ENCODE measurements at places on chromosomes 4 and X.

GRCh38 chrX:30741545-30741944 is 88.3 kb downstream of the GK start:
- no peak for DNase-seq

- DNase-seq = no peak
These were observed 12.2 kb downstream of the GK2 start for GRCh38 chr4:79395841-79396240.

DNA sequence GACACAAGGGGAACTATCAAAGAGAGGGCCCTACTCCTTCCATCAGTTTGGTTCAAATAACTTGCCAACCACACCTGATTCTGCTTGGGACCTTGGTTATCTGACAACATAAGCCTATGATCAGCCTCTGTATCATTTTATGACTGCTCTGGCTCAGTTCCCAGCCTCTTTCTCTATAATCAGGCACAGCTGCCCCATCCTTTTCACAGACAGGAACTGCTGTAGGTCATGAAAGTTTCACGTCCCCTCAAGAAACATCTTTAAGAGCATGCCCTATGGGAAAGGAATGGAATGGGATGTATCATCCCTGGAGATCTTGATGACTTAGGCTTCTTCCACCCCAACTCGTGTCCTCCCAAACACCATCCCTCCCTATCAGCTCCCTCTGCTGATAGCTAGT is 243.4 kb downstream of the AR start:
- DNase-seq = peak; percentile 11

DNA sequence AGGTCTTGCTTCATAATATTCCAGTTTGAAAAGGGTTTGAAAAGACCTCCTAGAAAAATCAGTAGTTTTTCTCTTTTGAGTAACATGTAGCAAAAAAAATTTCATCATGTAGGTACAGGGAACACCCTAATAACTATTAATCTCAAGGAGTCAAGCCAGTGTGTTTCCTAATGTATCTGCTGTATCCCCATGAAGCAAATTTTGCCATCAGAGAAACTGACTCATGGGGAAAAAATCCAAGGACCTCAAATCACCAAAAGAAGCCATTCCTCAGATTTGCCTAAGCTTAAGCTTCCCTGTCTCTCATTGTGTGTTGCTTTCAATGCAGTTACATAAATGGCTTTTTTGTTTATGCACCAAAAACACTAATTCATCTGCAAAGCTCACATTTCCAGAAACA is 29.7 kb downstream of the F9 start:
- no peak for DNase-seq

DNA sequence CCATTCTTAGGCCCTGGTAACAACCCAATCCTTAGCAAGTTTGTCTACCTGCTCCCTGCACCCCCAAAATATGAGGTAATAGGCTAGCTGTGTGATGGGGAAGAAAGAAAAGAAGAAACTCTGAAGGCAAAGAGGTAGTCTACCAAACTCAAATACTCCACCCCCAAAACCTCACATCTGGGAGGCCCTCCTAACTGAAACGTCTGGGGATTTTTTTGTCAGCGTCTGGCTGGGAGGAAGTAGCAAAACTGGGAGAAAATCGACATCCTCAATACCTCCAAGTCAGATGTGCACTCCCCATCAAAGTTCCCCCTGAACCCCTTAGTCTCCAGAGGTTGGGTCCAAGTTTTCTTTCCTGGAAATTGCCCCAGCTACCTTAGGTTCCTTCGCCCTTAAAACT is 1.0 kb downstream of the LAMP2 start:
- no peak for DNase-seq

DNA sequence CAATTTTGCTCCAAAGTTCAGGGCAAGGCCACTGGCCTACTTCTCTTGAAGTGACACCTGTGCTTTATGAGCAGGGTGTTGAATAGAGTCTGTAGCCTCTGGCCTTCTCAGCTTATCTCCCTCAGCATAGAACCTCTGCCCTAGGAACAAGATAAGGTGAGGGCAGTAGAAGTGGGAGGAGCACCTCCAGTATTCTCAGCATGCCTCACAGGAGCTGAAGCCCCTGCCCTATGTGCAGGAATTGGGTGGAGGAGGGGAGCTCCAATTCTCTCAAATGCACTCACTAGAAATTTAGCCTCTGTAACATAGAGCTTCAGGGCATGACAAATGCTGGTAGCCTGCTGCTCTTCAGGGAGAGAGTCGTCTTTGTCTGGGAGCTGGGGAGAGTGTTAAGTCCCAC is 479.3 kb downstream of the IL1RAPL1 start:
- no peak for DNase-seq

GRCh38 chr4:114389070-114389685 is 209.4 kb upstream of the UGT8 start:
- no peak for DNase-seq

GRCh38 chr4:139256349-139256748 is 23.7 kb downstream of the MGARP start:
- no peak for DNase-seq

- no peak for DNase-seq
These were observed 91.5 kb upstream of the UNC5C start for GRCh38 chr4:95640311-95640710.

DNA sequence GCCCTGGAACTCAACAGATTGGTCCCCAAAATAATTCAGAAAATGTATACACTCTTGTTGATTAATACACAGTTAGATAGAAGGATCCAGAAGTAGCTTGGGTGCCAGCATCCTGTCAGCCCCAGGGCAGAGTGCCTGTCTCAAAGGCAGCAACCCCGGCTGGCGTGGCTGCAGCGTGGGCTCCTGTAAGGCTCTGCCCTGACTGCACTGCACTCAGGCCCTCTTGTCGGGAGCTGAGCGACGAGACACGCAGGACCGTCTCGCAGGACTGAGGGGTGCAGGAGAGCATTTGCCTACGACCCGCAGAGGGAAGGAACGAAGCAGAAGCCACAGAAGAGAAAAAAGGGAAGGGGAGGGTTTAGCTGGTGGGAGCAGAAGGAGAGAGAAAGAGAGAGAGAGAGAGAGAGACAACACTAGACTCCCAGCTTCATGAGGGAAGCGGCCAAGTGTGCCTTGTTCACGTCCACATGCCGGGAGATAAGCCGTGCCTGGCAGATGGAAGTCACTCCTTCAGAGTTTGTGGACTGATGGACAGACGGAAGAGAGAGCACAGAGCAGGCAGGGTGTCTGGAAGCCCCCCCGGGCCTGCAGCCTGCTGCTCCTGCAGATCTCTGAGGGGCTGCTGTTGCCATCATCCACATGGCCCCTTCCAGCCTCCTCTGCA is 38.7 kb upstream of the HELT start:
- DNase-seq = no peak

- no peak for DNase-seq
These were observed 441.1 kb downstream of the KCNIP4 start for GRCh38 chr4:21507439-21507838.

DNA sequence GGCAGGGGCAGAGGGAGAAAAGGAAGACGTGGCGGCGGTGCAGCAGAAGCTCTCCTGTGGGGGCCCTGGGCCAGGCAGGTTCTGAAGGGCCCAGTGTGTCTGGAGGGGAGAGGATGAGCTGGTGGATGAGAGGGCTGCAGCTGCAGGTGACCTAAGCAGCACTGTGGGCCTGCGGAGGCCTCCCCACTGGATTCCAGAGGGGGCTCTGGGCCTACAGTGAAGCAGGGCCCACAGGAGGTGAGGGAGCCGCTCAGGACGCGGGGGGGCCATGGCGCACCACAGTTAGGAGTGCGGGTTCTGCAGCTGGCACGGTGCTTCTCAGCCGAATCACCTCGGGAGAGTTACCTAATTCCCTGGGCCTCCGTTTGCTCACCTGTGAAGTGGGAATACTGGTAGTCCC is 10.5 kb downstream of the ABLIM2 start:
- DNase-seq = no peak

- no peak for DNase-seq
These were observed 25.5 kb downstream of the GPAT3 start for GRCh38 chr4:83561381-83561780.

GRCh38 chrX:39477031-39477761 is 620.6 kb downstream of the BCOR start:
- no peak for DNase-seq

GRCh38 chr4:145177906-145178538 is 2.4 kb downstream of the OTUD4 start:
- DNase-seq = no peak

DNA sequence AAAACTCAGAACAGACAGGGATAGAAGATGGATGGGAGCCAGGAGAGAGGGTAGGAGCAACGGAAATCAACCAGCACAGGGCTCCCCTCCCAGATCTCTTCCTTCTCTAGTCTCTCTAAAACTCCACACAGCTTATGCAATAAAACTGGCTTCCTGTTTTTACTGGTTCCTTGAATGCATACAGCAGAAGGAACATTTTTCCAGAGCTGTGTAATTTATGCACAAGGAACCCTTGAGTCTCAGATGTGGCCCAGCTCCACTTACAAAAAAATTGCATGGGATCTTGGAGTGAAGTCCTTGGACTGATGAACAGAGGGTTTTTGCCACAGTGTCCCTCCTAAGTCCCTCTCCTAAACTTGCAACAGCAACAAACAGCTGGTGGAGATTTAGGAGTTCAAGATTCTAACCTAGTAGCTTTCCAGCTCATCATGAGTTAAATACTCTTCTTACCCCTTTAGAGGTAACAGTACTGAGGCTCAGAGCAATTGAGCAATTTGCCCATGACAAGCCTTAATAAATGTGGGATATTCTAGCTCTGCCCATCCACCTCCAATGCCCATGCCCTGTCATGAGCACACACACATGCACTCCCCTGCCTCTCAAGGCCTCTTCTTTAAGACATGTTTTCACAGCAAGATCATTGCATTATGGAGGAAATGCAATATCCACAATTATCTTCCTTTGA is 18.4 kb upstream of the CC2D2A start:
- peak; percentile 25 for DNase-seq

DNA sequence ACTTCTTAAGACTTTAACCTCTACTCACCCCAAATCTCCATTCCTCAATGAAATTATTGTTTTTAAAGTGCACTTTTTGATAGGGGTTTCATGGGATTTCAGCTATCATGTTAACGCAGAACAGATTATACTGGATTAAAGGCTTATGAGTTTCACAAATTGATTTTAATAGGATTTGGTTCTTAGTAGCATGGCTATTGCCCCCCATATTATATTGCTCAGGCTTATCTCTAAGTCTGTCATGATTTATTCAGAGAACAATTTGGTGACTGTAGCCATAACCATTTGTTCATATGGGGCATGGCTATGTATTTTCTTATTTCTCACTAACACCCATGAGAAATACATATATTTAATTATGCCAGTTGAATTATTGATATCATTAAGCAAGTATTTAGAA is 57.0 kb downstream of the MND1 start:
- no peak for DNase-seq

GRCh38 chr4:81426770-81427289 is 44.9 kb downstream of the RASGEF1B start:
- no peak for DNase-seq

GRCh38 chr4:47010347-47010911 is 17.0 kb upstream of the GABRA4 start:
- no peak for DNase-seq

DNA sequence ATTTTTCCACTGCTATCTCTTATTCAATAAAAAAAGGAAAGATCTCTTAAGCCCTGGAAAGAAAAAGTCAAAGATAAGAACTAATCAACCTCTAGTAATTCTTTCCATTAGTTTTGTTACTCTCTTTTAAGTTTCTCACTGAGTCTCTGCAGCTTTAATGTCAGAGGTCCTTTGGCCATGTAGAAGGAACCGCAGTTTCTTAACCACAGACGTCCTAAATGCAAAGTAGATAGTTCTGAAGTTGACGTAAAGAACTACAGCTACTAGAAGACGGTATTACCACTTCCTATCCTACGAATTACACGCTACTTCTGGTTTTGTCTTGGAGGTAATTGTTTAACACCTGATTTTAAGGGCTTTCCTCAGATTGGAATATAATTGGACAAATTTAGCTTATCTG is 325.9 kb downstream of the ANKRD50 start:
- DNase-seq = no peak

DNA sequence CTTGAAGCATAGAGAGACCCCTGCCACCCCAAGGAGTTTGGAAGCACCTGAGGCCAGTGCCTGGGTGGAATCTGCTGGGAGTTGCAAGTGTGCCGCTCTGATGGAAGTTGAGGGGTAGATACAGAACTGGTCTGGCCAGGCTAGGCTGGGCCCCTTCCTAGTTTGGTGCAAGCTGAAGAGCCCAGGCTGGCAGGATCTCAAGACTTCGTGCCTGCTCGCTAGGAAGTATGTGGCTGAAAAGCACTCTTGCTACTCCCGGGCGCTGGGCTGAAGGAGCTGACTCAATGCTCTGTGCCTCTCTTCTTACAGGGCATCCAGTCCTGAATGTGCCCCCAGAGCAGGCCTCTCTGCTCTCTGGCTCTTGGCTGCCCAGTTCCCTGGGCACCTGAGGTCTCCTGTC is 51.7 kb upstream of the PJA1 start:
- DNase-seq = no peak

GRCh38 chr4:179797738-179798137 is 2355.5 kb upstream of the AGA start:
- DNase-seq = no peak

DNA sequence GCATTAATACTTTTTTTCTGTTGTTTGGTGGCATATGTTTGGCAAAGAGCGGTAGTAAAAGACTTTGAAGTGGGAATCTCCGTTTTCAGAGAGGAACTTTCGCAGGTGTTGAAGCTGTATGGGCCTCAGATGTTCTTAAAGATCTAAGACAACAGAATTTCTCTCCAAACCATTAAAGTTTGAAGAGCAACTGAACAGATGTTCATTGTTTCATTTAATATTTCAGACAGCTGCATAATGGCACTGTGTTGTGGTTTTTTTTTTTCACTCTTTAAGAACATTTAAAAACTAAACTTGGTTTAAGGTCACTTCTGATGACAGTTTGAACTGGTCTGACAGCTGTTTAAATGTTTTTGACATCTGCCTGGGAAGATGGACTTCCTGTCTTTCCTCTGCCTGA is 882.7 kb upstream of the PCDH10 start:
- DNase-seq = no peak

DNA sequence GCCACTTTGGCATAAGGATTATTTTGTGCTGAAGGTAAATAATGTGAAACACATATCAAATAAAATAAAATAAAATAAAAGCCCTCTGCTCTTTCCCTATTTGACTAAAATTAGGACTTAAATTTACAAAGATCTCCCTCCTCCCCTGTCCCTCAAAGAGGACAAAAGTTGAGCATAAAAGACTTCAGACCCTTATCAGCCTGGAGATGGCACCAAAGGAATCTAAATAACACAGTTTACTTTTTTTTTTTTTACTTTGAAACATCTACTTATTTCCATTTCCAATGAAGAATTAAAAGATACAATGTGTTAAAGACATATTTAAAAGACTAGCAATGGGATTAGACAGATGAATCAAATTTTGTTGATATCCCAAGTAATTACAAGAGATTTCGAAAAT is 89.7 kb downstream of the EPHA5 start:
- no peak for DNase-seq

- DNase-seq = no peak
These were observed 65.5 kb downstream of the ACOX3 start for GRCh38 chr4:8374851-8375649.

DNA sequence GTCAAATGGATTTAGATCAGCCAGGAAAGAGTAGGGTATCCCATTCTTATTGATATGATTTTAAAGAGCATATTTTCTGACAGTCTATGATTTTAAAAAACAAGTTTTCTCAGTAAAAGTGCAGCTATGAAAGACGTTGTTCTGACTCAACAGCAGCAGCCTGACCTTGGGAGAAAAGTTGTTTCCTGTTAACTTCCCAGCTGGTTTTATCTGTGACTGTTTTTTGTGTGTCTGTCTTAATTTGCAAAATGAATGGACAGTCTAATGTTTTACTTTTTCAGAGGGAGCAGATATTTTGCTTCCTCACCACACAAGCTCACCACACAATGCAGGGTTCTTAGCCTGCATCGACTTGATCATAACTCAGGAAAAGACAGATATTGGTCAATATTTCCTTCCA is 764 bp upstream of the MTHFD2L start:
- no peak for DNase-seq
